ENCODE measurements at places on chromosomes 1 and 21.

DNA sequence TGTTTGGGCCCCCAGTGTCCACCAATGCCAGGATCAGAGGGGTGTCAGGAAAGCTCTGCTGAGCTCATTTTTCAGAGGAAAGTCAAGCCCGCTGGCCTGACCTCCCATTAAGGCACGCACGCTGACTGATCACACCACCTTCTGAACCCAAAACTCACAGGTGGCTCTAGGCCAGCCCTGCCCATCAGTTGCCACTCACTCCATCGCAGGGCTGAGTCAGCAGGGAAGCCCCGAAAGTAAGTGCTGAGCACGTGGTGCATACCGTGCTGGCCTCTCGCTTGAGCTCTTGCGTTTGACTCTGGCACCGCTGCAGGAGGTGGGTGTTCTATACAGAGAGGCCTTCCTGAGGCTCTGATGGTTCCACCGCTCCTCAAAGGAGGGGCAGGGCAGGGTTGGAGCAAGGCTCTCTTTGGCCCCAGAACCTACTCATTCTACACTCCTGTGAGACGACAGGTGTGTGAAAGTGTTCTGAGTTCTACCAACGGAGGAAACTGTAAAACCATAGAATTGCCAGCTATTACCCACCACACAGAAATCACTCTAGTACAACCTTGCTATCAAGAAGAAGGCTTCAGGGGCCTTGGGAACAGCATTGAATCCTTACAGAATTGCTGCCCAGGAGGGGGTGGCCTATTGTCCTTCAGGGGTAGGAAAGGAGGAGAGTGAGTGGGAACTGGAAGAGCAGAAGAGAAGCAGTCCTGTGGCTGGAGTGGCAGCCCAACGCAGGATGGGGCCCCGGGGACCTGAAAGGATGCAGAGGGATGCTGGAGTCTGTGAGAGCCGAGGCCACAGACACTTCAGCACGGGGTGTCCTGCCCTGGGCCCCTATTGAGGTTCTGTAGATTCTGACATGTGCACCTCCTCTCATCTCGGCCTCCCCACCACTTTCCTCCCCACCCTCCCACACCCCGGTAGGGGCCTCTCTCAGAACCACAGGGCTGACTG is 214.7 kb upstream of the EDN2 start:
- no peak for DNase-seq

DNA sequence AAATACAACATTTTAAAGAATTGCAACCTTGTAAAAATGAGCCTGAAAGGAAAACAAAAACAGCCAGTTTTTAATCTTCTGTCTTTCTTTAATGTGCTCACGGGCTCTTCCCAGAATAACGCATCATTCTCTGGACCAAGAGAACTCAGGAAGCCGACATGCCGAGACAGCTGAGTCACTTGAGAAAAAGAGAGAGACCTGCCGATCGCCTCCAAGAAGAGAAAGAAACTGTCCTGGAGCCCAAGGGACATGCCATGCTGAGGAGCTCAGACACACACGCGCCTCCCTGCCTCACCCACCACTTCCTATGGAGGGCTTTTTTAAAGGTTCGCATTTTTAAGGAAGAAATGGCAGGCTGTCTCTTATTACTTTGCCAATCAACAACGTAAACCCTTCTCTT is 176.4 kb downstream of the ZNF281 start:
- no peak for DNase-seq

GRCh38 chr1:172536256-172536655 is 3.3 kb downstream of the SUCO start:
- DNase-seq = no peak

GRCh38 chr1:12506281-12507280 is 111.4 kb downstream of the DHRS3 start:
- no peak for DNase-seq

DNA sequence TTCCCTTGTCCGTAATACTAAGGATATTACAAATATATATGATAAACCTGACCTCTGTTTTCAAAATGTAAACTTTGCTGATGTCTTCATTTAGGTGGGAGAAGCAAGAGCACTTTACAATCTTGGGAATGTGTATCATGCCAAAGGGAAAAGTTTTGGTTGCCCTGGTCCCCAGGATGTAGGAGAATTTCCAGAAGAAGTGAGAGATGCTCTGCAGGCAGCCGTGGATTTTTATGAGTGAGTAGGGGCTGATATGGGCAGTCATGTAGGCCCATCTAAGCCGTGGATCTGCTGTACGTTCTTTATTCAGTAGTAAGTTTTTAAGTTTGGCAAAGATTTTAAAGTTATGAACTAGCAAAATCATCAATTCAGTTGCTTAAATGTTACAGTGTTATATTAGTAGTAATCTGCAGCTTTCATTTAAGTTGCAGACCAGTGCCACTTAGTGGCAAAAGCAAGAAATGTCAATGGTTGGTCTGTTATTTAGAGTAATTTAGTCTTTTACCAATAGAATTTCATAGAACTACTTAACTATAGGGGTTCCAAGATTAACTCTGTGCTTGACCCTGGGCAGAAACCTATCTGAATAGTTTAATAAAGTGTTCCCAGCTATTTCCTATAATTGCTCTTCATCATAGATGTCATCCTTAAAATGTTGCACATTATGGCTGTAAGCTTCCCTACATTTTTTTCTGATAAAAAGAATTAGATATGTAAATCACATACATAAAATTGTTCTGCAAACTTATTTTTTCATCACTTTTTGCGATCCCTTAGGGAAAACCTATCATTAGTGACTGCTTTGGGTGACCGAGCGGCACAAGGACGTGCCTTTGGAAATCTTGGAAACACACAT is 21.3 kb downstream of the GPSM2 start:
- DNase-seq = no peak

DNA sequence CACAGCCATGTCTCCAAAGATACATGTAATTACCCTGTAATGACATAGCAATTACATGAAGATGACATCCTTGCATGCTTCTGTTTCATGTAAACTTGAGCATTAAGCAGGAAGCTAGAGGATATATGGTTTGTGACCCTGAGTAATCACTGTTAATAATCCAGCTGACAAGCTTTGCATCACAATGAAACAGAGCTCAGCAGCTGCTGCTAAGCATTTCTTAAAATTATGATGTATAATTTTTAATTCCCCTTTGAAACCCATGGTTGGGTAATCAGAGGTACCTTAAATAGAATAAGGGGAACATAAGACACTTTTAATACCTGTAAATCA is 293.5 kb downstream of the NTNG1 start:
- DNase-seq = no peak

DNA sequence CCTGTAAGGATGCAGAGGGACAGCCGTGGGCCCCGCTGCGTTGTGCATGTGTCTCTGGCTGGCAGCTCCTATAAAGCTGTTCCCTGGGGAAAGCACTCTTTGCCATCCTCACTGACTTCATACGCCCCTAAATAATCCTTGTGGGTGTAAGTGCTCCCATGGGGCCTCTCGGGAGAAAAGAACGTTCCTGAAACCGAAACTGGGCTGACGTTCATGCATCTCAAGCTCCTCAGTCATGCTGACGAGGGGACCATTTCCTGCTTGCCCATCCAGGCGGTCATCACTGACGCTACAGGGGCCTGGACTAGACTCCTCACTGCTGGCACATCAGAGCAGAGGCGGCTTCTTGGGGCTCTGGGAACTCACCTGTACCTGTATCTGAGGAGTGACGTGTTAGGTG is 73.1 kb upstream of the USP24 start:
- DNase-seq = no peak

DNA sequence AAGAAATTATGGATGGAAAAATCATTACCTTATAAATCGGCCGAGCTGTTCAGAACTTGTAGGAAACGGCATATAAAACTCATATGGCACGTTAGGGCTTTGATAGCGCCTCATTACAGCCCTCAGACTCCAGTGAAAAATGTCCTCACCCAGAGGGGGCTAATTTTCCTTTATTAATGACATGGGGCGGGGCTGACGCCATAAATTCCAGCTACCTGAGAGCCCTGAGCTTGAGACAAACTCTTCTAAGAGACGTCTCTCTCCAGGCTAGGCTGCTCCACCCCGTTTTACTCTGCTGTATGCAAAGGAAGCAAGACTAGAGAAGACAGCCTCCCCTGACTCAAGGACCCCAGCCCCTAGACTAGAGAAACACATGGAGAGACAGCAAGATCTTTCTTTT is 149.4 kb downstream of the TRABD2B start:
- DNase-seq = no peak

GRCh38 chr1:152251391-152251790 is 27.4 kb upstream of the HRNR start:
- no peak for DNase-seq

DNA sequence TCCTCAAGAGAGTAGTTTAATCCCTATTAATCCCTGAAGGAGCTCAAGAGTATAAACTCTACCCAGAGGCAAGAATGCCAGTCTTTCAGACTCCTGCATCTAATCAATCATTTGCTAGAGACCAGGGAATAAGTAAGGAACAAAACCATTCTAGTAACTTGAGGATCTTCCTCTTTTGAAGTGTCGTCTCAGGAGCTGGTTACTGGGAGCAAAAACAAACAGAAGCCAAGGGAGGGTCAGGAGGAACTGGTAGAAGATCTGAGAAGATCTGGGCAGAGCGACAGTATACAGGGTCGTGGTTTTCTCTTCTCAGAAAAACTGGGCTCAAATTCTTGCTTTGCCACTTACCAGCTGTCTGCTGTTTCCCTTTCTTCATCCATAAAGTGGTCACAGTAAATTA is 69.3 kb downstream of the RPS6KA1 start:
- no peak for DNase-seq
